ENCODE measurements at places on chromosomes 3 and 15. TPM values are rescaled to one million over a fixed set of nuclear protein-coding genes. Genes with fewer than 3 reads are reported as not detected.
A peak's percentile ranks its signal among the peaks of the same experiment; 100 is the strongest.

SPTSSB gene
- total RNA-seq = not detected

ASB14 gene
- not detected for total RNA-seq

RHOV gene
- total RNA-seq = 0.07 TPM

MRPS11 gene
- total RNA-seq = 56.8 TPM

TMEM40 gene
- not detected for total RNA-seq

GCSAM gene
- not detected for total RNA-seq

C3orf85 gene
- not detected for total RNA-seq

DNA sequence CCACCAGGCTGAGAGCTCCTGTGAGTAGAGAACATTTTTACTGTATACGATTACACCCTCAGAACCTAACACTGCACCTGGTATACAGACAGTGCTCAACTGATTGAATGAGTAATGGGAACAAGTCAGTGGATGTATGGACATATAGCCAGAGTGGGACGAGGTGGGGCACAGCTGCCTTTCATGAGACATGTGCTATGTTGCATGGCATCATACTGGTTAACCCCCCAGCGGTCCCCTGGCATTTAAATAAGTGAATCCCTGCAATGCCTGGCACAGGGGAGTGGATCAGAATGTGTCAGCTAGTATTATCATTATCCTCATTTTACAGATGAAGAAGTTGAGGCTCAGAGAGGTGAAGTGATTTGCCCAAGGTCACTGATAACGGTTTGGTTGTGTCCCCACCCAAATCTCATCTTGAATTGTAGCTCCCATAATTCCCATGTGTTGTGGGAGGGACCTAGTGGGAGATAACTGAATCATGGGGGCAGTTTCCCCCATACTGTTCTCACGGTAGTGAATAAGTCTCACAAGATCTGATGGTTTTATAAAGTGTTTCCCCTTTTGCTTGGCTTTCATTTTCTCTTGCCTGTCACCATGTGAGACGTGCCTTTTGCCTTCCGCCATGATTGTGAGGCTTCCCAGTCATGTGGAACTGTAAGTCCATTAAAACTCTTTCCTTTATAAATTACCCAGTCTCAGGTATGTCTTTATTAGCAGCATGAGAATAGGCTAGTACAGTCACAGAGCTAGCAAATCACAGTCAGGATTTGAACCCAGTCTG, 56.0 kb upstream of the ATP2B2 start:
- DNase-seq = no peak

DNA sequence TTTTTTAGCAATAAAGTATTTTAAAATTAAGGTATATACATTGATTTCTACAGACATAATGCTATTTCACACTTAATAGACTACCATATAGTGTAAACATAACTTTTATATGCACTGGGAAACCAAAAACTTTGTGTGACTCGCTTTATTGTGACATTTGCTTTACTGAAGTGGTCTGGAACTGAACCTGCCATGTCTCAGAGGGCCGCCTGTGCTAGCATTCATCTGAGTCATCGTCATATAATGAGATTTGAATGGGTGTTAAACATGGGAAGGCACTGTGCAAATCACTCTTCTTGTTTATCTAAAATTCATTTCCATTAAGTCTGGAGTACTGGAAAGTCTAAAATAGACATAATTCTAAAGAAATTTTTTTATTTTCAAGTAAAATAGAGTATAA, 12.9 kb downstream of the EIF2AK4 start:
- no peak for DNase-seq

GRCh38 chr15:44550734-44551133, 13.8 kb downstream of the EIF3J start:
- no peak for DNase-seq

DNA sequence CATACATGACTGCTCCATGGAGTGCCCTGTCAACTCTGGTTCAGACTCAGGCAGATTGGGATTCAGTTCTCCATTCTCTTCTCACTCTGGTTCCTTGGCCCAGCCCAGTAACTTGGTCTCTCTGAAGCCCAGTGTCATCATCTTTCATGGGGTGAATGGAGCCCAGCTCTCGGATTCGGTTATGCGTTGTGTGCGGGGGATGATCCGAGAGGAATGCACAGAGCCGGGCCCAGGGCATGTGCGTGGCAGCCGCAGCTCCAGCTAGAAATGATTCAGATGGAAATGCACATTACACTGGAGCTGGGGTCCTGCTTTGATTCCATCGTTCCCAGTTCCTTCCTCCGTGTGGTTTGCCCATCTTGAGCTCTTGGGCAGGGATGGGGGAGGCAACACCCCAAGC, 189.4 kb downstream of the FEZF2 start:
- no peak for DNase-seq

GRCh38 chr3:30972449-30972848, 78.0 kb upstream of the GADL1 start:
- DNase-seq = no peak

DNA sequence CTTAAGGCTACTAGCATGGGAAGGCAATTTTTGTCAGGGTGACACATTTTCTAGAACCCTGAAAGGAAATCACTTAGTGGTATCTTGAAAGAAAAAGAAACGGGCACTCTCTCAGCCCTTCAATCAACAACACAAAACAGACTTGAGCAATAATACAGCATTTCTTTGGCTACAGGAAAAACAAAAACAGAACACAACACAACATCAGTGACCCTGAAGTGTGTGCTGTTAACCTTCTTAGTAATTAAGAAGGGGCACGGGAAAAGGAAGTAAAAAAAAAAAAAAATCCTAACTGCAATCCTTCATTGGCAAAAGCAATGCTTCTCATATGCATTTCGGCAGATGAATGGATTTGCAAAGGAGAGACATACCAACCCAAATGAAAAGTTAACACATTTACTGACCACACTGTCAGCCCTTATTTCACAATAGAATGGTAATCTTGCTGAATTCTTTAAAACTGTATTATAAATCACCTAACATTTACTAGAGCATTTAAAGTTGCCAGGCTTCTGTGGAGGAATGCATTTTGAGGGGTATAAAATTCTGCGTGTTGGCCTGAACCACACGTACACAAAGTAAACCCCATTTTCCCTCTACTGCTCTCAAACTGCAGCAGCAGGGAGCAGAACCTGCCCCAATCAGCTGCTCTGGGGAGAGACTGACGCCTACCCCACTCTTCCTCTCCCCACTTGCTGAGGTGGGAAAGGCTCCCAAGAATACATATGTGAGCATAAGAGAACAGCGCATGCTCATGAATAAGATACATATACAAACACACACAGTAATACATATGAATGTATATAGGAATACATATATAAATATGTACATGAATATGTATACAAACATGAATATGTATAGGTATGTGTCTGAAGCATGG, 198.5 kb downstream of the FOXP1 start:
- no peak for DNase-seq

GRCh38 chr15:22945071-22945470, 35.1 kb downstream of the CYFIP1 start:
- DNase-seq = no peak

GRCh38 chr3:140715035-140715434, 37.2 kb downstream of the TRIM42 start:
- no peak for DNase-seq

GRCh38 chr15:39472621-39473297, 108.1 kb upstream of the THBS1 start:
- DNase-seq = no peak

- DNase-seq = no peak
These were observed 3.2 kb upstream of the FBXL22 start for GRCh38 chr15:63593705-63594671.

- no peak for DNase-seq
These were observed 45.0 kb downstream of the BLM start for GRCh38 chr15:90762109-90762508.

DNA sequence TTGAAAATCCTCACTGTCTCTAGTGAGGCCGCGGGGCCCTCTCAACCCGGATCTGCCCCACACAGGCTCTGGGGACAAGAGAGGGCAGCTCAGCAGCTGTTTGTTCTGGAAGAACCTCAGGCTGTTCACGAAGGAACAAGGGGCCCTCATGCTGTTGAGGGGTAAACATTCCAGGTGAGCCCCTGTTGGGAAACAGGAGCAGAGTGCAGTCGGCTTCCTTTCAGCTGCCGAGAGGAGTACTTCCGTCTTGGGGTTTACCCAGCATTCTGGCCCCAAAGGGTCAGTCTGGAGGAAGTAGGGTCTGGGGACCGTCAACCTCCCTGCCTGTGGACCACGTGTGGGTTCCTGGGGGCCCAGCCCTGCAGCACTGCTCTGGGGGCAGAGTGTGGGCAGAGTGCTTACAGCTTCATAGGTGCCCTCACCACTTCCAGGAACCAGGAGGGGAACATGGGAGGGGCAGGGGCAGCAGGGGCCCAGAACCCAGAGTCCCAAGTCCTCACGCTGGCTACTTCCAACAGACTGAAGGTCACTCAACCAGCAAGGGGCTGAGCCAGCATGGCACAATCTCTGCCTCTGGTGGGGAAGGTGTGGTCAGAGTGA, 49.2 kb upstream of the CTSH start:
- DNase-seq = no peak

GRCh38 chr15:99708563-99708962, 24.7 kb downstream of the LYSMD4 start:
- DNase-seq = peak; percentile 90

DNA sequence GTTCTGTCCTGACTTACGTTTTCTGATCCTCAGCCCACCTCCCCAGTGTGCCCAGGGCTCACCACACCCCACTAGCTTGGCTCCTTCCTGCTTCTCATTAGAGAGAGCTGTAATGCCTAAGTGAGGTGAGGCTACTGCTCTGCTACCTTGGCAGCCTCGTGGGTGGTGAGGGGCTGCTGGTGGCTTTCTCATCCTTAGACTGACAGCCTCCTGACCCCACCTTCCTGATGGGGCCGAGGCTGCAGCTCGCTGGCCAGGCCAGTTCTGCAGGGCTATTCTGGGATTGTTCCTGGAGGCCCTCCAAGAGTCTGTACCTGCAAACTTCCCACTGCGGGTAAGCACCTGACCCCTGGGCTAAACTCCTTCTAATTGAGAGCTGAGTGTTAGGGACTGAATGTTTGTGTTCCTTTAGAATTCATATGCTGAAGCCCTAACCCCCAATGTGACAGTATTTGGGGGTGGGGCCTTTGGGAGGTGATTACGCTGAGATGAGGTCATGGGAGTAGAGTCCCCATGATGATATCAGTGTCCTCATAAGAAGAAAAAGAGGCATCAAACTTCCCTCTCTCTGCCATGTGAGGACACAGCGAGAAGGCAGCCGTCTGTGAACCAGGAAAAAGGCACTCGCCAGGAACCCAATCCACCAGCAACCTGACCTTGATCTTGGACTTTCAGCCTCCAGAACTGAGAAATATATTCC, 38.1 kb upstream of the IQSEC1 start:
- DNase-seq = no peak

- DNase-seq = no peak
These were observed 11.0 kb downstream of the LTF start for GRCh38 chr3:46453526-46454208.

DNA sequence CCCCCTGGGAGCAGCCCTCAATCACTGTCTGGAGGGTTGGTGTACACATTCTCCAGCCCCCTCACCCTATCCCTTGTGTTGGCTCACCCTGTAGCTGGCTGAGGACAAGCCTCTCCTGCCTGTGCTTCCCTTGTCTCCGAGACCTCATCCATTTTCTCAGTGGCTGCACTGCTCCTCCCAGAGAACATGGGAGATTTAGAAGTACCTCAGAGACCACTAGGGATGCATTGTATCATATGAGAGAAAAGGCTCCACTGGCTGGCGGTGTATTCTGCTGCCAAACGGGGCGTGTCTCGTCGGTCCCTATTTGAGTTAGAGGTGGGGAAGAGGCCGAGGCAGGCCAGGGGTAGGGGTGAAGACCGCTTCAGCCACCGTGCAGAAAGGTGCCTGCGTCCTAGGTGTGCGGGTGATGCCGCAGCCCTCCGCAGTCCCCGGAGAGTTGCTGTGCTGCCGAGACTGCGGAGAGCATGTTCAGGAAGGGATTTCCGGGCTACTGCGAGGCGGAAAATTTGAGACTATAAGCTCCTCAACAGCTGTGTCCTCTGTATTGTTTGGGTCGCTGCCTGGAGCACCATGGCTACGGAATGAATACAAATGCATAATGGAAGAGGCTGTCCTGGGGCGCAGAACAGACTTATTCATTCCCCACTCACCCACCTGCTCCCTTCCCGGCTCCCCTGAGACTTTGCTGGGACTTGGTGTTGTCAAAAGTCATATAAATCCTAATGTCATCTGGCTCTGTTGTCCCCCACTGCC, 43.8 kb downstream of the SPSB4 start:
- DNase-seq = peak; percentile 52

DNA sequence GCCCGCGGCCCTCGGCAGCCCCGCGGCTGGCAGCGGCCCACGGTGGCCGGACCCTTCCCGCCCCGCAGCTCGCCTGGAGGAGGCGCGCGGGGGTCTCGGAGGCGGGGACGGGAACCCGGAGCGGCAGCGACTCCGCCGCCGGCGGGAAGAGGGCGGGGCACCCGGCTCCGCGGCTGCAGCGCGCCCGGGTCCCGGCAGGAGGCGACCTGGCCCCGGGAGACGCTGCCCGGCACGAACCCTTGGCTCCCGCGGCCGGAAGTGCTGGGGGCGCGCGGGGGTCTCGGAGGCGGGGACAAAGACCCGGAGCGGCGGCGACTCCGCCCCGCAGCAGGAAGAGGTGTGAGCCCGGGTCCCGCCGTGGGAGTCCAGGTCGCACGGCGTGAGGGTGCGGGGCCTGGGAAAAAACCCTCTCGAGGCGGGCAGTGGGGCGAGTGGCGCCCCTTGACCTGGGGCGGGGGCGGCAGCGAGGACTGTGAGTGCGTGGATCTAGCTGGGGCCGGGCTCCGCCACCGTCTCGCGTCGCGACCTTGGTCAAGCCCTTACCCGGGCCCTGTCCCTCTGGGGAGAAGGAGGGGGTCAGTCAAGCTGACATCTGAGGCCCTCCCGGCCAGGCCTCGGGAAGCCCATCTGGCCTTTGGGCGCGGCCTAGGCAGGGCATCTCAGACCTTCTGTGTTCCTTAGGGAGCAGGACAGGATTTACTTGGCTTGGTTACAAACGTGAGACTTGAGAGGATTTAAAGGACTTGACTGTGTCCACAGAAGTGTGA, at the start of gene CIB2:
Gene CIB2, minus strand, starts transcription at position 151 of the 767 bp plus-strand sequence. CDS start 230 bp downstream, outside the sequence.
- no peak for DNase-seq

DNA sequence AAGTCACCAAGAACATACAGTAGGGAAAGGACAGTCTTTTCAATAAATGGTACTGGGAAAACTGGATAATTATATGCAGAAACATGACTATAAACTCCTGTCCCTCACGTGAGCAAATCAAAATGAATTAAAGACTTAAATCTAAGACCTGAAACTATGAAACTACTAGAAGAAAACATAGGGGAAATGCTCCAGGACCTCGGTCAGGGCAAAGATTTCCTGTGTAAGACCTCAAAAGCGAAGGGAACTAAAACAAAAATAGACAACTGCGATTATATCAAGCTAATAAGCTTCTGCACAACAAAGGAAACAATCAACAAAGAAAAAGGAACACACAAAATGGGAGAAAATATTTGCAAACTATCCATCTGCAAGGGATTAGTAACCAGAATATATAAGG, 62.7 kb downstream of the CRYGS start:
- no peak for DNase-seq

- no peak for DNase-seq
These were observed 42.0 kb upstream of the TP63 start for GRCh38 chr3:189589179-189589569.

DNA sequence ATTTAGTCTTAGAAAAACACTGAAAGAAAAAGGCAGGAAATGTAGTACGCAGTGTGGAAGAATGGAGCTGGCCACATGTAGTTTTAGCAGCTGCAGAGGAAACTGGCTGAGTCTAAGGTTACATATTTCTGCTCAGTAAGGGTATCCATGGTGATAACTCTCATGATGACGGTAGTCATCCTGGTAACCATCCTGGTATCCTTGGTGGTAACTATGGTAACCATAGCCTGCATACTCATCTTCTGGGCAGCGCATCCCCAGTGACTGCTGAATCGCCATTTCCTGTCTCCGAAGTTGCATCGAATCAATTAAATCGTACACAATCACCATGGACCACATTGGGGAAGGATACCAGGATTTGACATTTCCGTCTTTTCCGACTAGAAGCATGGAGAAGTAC, 35.7 kb downstream of the CCDC80 start:
- peak; percentile 100 for DNase-seq
